Glomerular endothelial cell (primary cell): ENCODE measurements at places on chromosomes 11 and 22. TPM values are rescaled to one million over a fixed set of nuclear protein-coding genes. Genes with fewer than 3 reads are reported as not detected.

RAB1B gene
- 179 and 180 TPM in 2 replicates for total RNA-seq

APOA1 gene
- total RNA-seq = not detected in 2 replicates

KLHL35 gene
- total RNA-seq = 2.3 and 4.7 TPM in 2 replicates

OVCH2 gene
- not detected in 2 replicates for total RNA-seq

USP2 gene
- 0.41 TPM in 1 of 2 replicates, not detected in the other for total RNA-seq

AIFM3 gene
- total RNA-seq = 0.18 TPM in 1 of 2 replicates, not detected in the other

CADM1 gene
- 9.7 and 10.7 TPM in 2 replicates for total RNA-seq

CCDC188 gene
- 15.4 and 17.3 TPM in 2 replicates for total RNA-seq

TREH gene
- total RNA-seq = not detected in 2 replicates

SERPIND1 gene
- 1.4 and 1.8 TPM in 2 replicates for total RNA-seq

OR51E1 gene
- not detected in 2 replicates for total RNA-seq

OR10D3 gene
- total RNA-seq = not detected in 2 replicates
